ENCODE measurements at places on chromosomes 4 and X.

DNA sequence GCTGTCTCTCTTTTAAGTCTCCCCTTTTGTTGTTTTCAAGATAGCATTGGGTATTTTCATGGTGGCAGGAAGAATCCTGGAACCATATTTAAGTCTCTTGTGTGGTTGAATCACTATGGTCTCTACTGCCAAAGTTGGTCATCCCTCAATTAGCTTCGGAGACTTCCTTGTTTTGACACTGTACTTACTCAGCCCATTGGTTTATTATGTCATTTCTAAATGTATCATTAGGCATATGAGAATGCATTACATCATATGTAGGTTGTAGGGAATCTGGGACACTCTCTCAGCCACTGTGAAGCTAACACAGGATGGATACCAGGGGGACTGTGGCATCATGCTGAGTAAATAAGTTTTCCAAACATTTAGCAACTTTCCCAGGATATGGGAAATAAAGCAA lies 211.8 kb downstream of the DTHD1 start:
- no peak for DNase-seq

GRCh38 chr4:165009493-165010227 lies 22.1 kb upstream of the TRIM60 start:
- no peak for DNase-seq

DNA sequence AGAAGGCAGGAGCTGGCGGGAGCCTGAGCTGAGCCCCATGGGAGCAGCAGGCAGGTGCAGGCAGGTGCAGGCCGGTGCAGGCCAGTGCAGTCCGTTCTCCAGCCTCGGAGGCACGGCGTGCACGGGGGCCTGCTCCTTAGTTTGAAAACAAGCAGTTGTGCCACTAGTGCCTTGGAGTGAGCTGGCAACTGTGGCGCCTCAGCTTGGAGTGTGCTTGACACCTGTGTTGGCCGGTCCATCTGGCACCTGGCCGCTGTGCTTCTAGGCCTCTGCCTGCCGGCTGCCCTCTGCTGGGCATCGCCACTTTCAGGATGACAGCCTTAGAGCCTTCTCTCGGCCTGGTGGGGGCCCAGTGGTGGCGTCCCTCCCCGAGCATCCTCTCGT lies 47.9 kb downstream of the RGS12 start:
- no peak for DNase-seq

GRCh38 chr4:150781191-150781590 lies 199.2 kb downstream of the MAB21L2 start:
- DNase-seq, result no peak

DNA sequence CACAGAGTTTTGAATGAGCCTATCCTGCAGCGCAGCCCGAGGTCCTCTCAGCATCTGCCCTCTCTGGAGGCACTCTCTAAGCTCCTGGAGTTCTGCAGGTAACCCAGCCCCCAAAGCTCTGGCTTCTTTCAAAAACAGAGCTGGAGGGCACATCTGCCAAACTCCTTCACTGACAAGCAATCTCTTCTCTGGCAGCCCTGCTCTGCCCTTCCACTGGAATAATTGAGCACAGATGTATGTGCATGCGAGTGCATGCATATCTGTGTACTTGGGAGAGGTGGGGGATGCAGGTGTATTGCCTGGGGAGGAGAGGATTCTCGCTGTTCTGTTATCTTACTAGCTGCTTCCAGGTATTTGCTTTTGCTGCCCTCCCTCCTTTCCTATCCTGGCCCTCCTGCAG lies 22.2 kb upstream of the PLP1 start:
- no peak for DNase-seq

GRCh38 chrX:154481911-154482601 lies 3.0 kb upstream of the LAGE3 start:
- DNase-seq, result no peak

GRCh38 chr4:183873409-183874185 lies 31.5 kb upstream of the STOX2 start:
- DNase-seq, result no peak

GRCh38 chrX:14528629-14529289 lies 577 bp upstream of the GLRA2 start:
- no peak for DNase-seq

GRCh38 chrX:12401252-12401651 lies 263.0 kb downstream of the FRMPD4 start:
- DNase-seq, result no peak

DNA sequence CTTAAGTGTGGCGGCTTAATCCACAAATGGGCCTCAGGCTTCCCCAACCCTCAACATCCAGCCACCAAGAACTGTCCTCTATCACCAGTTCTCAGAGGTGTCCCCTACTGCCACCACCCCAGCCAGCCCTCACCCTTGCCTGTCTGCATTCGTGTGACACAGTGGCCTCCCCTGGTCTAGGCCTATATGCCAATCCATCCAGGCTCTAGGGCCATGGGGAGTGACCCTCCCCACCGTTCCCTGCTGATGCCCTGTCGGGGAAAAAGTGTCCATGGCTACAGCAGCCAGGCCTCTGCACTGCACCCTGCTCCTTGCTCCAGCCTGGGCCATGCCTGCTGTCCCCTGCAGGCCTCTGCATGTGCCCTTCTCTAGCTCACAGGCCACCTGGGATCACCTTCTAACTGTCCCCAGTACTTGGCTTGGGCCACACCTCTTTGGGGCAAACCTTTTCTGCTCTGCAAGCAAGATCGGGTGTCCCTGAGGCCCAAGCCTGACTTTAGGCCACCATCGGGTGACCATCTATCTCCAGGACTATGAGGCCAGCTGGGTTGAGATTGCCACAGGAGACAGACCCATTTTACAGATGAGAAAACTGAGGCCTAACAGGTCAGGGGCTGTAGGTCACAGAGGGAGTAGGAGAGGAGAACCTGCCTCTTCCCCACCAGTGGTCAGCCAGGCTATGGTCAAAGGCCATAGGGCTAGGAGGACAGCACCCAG lies 75.8 kb downstream of the JAKMIP1 start:
- DNase-seq, result no peak

DNA sequence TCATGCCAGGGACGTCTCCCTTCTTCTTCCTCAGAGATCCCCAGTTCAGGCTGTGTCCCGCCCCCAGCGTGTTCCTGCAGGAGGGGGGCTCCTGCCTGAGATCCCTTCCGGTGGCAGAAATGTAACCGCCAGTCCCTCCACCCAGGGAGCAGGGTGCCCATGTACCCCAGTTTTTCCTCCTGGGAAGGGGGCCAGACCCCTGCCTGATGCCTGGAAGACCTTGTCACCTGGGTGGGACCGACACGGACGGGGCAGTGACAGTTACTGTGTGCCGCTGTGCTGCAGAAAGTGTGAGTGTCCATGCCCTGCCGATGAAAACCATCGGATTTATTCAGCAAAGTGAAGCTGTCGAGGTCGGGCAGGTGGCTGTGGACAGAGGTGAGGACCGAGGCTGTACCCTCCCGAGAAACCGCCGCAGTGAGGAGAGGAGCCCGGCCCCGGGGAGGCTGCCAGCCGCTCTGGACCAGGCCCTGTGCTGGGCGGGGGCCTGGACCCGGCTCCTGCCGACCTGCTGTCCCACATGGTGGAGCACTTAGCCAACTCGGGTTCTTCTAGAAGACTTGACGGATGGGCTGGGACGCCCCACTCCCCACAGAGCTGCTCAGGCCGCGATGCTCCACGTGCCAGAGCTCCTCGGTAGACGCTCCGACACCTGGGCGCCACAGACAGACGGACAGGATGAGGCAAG lies 36.7 kb upstream of the HMX1 start:
- DNase-seq, result no peak

DNA sequence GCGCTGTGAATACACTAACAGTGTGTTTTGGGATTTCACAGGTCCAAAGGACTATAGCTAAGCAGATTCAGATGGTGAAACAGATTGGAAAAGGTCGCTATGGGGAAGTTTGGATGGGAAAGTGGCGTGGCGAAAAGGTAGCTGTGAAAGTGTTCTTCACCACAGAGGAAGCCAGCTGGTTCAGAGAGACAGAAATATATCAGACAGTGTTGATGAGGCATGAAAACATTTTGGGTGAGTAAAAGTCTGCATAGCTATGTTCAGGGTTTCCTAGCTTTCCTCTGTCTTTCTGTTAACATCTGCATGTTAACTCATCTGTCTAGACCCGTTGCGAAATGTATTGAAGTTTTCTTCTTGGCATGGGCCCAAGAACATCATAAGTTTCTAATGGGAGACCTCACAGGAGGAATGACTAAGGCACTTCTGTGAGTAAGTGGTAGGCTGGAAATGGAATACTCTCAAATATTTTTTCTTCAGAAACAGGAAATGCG lies 372.1 kb downstream of the BMPR1B start:
- DNase-seq, result no peak

GRCh38 chrX:39774774-39775328 lies 322.9 kb downstream of the BCOR start:
- no peak for DNase-seq

DNA sequence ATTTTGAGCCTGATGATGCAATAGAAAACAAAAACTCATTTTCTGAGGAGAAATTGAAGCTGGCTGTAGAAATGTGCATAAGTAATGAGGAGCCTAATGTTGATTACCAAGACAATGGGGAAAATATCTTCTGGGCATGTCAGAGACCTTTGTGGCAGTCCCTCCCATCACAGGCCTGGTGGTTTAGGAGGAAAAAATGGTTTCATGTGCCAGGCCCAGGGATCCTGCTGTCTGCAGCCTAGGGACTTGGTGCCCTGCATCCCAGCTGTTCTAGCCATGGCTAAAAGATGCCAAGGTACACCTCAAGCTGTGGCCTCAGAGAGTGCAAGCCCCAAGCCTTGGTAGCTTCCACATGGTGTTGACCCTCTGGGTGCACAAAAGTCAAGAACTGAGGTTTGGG lies 128.7 kb upstream of the ARHGEF9 start:
- no peak for DNase-seq

DNA sequence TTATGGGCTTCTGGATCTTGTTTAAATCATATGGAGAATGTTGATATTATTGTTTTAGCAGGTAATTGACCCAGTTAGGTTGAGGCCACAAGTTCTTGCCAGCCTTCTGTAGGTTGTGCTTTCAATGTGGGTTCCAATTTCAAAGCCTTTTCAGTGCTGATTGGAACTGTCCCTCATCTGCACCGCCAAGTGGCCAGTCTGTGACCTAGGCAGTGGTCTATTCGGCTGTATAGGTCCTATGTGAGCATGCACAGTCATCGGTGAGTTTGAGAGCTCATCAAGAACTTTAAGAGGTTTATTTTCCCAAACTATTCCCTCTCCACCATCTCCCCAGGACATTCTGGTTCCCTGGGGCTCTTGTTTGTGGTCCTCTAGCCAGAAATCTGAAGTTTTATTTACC lies 35.7 kb downstream of the DDX53 start:
- no peak for DNase-seq

DNA sequence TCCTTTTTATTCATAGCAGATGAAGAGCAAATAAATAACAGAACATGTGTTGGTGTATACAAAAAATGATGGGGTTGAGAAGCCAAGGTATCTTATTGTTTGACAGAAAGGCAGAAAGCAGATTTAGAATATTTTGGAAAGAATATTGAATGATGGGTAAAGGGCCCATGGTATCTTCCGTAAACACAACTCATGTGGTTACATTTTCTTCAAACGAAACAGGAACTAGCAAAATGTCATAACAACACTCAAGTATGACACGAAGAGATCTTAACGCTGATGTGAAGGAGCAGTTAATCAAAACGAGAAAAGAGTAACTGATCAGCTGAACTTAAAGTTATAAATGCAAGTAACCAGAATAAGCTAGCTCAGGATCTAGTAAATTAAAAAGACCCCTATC lies 195.7 kb upstream of the GK2 start:
- no peak for DNase-seq

- DNase-seq, result no peak
Measured at GRCh38 chr4:1843852-1844251, 12.1 kb downstream of the LETM1 start.

DNA sequence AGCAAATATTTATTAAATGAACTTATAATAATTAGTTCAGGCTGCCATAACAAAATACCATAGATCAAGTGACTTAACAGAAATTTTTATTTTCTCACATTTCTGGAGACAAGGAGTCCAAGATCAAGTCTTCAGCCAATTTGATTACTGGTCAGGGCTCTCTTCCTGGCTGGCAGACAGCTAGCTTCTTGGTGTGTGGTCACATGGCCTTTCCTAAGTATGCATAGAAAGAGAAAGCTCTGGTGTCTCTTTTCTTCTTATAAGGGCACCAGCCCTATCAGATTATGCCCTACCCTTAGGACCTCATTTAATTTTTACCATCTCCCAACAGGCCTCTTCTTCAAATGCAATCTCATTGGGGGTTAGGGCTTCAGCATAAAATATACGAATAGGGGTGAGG lies 438.5 kb upstream of the INTU start:
- DNase-seq, result no peak

- no peak for DNase-seq
Measured at GRCh38 chr4:47705326-47705981, 132.4 kb downstream of the CORIN start.

DNA sequence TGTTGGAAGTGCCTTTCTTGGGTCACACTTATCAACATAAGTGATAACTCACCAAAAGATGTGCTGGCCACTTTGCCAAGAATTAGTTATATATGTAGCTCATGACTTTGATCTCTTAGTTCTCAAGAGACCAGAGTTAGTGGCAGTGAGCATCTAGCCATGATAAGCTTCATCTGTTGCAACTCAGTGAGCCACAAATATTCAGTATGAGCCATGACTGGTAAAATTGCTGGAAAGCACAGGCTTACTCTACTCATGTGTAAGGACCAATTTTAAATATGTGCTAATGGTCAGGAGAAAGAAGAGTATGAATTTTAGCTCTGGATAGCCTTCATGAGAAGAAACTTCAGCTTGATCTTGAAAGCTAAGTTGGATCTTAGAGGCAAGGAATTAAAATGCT lies 59.4 kb upstream of the TLL1 start:
- DNase-seq, result no peak

GRCh38 chr4:81650606-81651242 lies 179.0 kb upstream of the RASGEF1B start:
- no peak for DNase-seq

- DNase-seq, result no peak
Measured at GRCh38 chrX:112705726-112706125, 26.0 kb upstream of the LHFPL1 start.

- no peak for DNase-seq
Measured at GRCh38 chrX:19899217-19899788, 11.9 kb upstream of the SH3KBP1 start.

All from stimulated activated CD4-positive, alpha-beta T cell treated with anti-CD3 and anti-CD28 coated beads, Interleukin-1b, Interleukin-23, amount 100 ng/mL, for 1 hour (primary cell).